ENCODE measurements at places on chromosomes 2 and 18.

- DNase-seq = peak; percentile 22
Observed at GRCh38 chr2:9299161-9300100, 92.8 kb downstream of the ASAP2 start.

- no peak for DNase-seq
Observed at GRCh38 chr18:37567994-37568359, 2.4 kb upstream of the CELF4 start.

GRCh38 chr2:182266909-182267308 is 159.9 kb downstream of the PDE1A start:
- DNase-seq = no peak

GRCh38 chr2:38765149-38765548 is 12.9 kb upstream of the GEMIN6 start:
- DNase-seq = peak; percentile 88

GRCh38 chr2:11305958-11306357 is 38.5 kb downstream of the ROCK2 start:
- peak; percentile 88 for DNase-seq

DNA sequence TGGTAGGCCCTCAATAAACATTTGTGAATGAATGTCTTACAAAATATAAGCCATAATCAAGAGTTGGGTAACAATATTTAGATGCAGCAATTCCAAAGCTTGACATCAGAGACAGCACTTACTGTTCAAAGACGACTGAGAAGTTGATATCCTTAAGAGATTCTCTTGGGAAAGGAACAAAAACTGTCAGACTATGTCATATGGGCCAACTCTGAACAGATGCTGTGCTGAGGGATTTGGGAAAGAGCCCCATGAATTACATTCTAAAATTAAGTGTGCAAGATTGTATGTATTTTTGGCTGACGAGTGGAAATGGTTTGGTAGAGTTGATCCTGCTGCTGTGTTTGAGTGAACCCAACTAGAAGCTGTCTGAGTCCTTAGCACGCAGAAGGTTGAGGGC is 250.7 kb upstream of the LINC00305 start:
- DNase-seq = no peak

DNA sequence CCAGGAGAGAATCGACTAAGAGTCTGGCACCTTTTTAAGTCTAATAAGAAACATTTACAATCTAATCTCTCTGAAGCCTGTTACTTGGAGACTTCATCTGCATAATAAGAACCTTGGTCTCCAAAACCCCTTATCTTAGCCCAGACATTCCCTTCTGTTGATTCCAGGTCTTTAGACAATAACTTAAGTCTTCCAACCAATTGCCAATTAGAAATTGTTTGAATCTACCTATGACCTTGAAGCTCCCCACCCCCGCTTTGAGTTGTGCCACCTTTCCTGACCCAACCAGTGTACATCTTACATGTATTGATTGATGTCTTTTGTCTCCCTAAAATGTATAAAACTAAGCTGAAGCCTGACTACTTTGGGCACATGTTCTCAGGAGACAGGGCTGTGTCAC is 49.5 kb upstream of the DTNA start:
- DNase-seq = no peak

DNA sequence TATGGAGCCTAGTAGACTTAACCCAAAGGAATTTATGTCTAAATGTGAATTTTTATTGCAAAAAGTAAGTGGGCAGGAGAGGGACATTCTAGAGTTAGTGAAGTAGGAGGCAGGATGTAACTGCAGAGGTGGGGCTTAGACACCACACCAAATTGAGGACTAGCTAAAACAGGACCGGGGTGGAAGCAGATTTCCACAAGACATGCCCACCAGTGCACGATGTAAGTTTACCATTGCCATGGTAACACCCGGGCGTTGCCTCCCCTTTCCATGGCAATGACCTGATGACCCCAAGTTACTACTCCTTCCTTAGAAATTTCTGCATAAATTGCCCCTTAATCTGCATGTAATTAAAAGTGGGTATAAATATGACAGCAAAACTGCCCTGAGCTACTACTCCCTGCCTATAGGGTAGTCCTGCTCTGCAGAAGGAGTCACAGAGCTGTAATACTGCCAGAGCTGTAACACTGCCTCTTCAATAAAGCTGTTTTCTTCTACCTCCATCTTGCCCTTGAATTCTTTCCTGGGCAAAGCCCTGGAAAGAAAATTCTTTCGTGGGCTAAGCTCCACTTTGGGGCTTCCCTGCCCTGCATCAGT is 509.7 kb downstream of the ERBB4 start:
- DNase-seq = no peak

DNA sequence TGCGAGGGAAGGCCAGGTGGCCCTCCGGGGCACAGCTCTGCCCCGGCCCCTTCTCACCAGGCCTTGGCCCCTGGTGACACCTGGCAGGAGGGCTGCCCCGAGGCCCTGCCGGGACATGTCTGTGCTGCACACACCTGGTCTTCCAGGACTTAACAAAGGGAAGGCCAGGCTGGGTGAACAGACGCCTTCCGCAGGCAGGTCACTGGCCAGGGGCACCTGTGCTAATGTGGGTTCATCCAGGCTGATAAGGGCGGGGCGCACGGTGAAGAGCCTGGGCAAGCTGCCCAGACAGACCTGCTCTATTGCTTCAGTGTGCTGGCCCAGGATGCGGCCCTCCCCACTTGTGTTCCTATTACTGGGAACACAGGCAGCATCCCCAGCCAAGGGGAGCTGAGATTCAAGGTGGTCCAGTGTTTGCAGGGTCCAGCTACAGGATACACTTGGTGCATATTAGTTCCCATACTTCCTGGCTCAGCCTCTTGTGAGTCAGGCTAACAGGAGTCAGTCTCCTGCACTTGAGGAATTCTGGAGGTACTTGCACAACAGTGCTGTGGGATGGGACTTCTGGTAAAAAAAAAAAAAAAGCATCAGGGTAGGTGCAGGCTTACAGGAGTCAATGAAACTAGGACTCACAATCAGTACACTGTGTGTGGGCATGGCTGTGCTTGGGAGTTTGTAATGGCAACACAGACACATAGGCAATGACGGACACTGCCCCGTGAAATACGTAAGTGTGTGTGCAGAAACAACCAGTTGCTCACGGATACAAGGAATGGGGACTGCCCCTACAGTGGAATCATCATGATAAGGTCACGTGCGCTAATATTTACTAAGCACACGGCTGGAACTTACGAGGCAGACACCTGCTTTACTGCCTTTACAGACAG is 261.4 kb downstream of the TWIST2 start:
- DNase-seq = no peak

DNA sequence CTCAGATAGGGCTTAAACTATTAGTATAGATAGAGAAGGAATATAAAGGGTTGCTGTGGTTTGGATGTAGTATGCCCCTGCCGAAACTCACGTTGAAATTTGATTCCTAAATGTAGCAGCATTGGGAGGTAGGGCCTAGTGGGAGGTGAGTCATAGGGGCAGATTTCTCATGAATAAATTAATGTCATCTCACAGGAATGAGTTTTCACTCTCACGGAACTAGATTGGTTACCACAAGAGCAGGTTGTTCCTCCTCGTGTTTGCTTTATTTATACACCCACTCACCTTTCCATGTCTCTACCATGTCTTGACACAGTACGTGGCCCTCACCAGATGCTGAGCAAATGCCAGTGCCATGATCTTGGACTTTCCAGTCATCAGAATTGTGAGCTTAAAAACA is 218.2 kb downstream of the RBM43 start:
- peak; percentile 79 for DNase-seq

- DNase-seq = no peak
Observed at GRCh38 chr18:47871288-47871687, 59.2 kb downstream of the SMAD2 start.

DNA sequence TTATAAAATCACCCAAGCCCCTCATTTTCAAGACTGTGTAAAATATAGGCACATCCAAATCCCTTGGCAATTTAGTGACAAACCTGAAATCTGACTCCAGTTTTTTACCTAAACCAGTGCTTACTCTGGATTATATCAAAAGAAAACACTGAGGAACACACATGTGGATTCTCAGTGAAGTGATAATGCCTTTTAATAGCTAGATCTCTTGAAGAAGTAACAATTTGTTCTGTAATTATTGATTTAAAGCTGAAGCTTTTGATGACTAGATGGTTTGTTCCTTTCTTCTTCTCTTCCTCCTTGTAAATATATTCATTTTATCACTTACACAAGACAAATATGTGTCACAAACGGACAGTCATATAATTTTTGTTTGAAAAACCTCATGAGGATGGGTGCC is 894.6 kb downstream of the DCC start:
- no peak for DNase-seq

GRCh38 chr2:231123362-231123898 is 1.4 kb downstream of the HTR2B start:
- DNase-seq = no peak

- peak; percentile 4 for DNase-seq
Observed at GRCh38 chr18:51275712-51276476, 78.4 kb upstream of the MEX3C start.

DNA sequence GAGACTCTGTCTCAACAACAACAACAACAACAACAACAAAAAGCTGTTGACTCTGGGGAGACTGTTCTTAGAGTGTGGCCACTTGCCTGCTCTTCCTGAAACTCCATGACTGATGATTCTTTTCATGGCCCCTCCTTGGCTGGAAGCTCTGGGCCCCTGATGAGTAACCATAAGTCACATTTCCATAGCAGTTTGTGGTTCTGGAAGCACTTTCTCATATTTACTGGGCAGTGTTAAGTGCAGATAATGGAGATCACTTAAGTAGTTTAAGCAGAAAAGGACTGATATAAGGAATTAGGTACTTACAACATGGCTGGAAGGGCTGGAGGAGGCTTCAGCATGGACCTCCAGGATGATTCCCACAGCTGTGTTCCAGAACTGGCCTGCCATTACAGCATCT is 147.3 kb upstream of the DLX2 start:
- peak; percentile 90 for DNase-seq

- no peak for DNase-seq
Observed at GRCh38 chr2:65834771-65835475, 402.5 kb upstream of the SPRED2 start.

Data from fibroblast of skin of right biceps (primary cell).